IPS DF 6.9 (cell line): ENCODE measurements at places on chromosomes 4 and X.

GRCh38 chrX:40061005-40061404, 36.8 kb downstream of the BCOR start:
- H3K27me3 ChIP-seq: no peaks in the 10 kb centered on the region
- peaks cover 8% of the 10 kb centered on the region for H3K4me1 ChIP-seq
- no peak overlapping the region for H3K4me3 ChIP-seq
- no peak overlapping the region for H3K27ac ChIP-seq

DNA sequence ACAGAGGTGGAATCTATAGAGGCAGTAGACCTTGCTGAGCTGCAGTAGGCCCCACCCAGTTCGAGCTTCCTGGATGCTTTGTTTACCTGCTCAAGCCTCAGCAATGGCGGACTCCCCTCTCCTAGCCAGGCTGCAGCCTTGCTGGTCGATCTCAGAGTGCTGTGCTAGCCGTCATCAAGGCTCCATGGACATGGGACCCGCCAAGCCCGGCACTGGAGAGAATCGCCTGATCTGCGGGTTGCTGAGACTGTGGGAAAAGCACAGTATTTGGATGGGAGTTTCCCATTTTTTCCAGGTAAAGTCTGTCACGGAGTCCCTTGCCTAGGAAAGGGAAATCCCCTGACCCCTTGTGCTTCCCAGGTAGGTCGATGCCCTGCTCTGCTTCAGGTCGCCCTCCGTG, 124.8 kb upstream of the KLF8 start:
- no peak overlapping the region for H3K4me3 ChIP-seq
- H3K27me3 ChIP-seq: no peaks in the 10 kb centered on the region
- H3K4me1 ChIP-seq: no peaks in the 10 kb centered on the region
- no peak for DNase-seq
- H3K27ac ChIP-seq: no peak overlapping the region
- H3K36me3 ChIP-seq: no peaks in the 10 kb centered on the region

GRCh38 chrX:56751071-56751470, 22.0 kb downstream of the NBDY start:
- no peaks in the 10 kb centered on the region for H3K4me1 ChIP-seq
- H3K27ac ChIP-seq: no peak overlapping the region
- H3K36me3 ChIP-seq: no peaks in the 10 kb centered on the region
- no peak for DNase-seq
- H3K27me3 ChIP-seq: no peaks in the 10 kb centered on the region
- H3K4me3 ChIP-seq: no peak overlapping the region

DNA sequence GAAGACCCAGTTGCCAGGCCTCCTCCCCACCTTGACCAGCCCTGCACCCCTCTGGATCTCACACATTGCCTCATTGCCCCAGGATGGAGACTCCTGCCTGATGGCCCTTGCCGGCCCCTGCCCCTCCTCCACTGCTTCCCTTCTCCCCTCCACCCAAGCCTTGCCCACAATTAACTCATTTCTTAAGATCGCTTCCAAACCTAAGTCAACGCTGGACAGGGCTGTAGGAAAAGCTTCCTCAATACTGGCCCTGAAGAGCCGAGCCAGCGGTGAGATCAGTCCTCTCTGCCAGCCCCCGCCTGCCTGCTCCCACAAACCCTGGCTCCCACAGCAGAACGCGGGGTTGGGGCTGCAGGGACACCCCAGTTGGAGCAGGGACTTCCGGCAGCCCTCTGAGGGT, 7.5 kb upstream of the HAUS7 start:
- no peak overlapping the region for H3K27ac ChIP-seq
- no peak overlapping the region for H3K4me3 ChIP-seq
- peaks cover 11% of the 10 kb centered on the region for H3K4me1 ChIP-seq
- peaks cover 6% of the 10 kb centered on the region; the same call in 1 of the 2 replicates for H3K27me3 ChIP-seq
- DNase-seq: no peak

DNA sequence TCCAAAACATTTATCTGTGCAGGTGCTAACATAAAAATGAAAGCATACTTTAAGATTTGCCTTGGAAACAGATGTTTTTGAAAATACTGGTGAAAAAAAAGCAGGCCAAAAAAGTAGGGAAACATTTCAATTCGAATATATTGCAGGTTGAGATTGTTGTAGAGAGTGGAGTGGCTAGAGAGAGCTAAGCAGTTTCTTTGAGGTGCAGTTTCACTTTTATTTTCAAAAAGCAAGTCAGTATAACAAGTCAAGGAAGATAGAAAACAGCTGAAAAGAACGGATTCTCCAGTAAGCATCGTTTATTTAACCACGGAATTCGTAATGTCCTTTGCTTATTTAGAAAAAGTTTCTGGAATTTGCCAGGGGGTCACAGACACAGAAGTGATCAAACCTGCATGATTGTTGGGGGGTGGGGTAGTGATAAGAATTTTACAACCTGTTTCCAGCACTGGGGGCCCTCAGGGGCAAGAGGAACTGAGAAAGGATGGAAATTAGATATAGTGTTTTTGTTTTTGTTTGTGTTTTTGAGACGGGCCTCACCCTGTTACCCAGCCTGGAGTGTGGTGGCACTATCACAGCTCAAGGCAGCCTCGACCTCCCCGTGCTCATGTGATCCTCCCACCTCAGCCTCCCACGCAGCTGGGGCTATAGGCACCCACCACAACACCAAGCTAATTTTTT, 175.0 kb downstream of the TENM3 start:
- H3K27me3 ChIP-seq: 0 out of 2 replicates have a peak, but pooled peaks cover 2% of the 10 kb centered on the region
- DNase-seq: no peak
- no peaks in the 10 kb centered on the region for H3K36me3 ChIP-seq
- no peak overlapping the region for H3K27ac ChIP-seq
- no peaks in the 10 kb centered on the region for H3K4me1 ChIP-seq
- H3K4me3 ChIP-seq: no peak overlapping the region

DNA sequence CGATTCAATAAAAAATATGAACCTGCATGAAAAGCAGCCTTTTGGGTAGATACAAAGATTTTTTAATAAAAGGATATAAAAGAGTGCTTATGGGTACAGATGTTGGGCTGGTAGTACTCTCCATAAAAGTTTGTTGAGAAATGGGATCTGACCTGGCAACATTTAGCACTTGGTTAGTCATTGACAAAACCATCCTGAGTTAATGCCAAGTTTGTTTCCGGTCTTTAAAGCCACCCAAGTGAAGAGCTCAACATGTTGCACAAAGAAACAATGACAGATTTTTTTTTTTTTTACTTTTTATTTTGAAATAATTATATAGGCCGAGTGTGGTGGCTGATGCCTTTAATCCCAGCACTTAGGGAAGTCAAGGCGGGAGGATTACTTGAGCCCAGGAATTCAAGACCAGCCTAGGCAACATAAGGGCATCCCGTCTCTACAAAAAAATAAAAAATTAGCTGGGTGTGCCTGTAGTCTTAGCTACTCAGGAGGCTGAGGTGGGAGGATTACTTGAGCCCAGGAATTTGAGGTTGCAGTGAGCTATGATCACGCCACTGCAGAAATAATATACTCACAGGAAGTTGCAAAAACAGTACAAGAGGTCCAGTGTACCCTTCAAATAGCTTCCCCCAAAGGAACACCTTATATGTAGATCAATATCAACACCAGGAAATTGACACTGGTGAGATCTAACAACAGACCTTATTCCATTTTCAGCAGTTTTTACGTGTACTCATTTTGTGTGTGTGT, 16.6 kb downstream of the CHST7 start:
- H3K4me1 ChIP-seq: peaks cover 6% of the 10 kb centered on the region
- no peak overlapping the region for H3K4me3 ChIP-seq
- H3K27ac ChIP-seq: no peak overlapping the region
- H3K36me3 ChIP-seq: no peaks in the 10 kb centered on the region
- DNase-seq: no peak
- H3K27me3 ChIP-seq: no peaks in the 10 kb centered on the region

- DNase-seq: no peak
- no peak overlapping the region for H3K27ac ChIP-seq
- no peaks in the 10 kb centered on the region for H3K36me3 ChIP-seq
- H3K27me3 ChIP-seq: no peaks in the 10 kb centered on the region
Observed at GRCh38 chr4:5738061-5738460, 27.1 kb downstream of the EVC start.

GRCh38 chr4:5021546-5021945, 2.3 kb upstream of the CYTL1 start:
- H3K27me3 ChIP-seq: no peaks in the 10 kb centered on the region
- peaks cover 2% of the 10 kb centered on the region; the same call in 1 of the 2 replicates for H3K4me1 ChIP-seq
- no peak for DNase-seq
- no peaks in the 10 kb centered on the region; the same call in 1 of the 2 replicates for H3K36me3 ChIP-seq
